ENCODE measurements at places on chromosomes 5 and 9.

DNA sequence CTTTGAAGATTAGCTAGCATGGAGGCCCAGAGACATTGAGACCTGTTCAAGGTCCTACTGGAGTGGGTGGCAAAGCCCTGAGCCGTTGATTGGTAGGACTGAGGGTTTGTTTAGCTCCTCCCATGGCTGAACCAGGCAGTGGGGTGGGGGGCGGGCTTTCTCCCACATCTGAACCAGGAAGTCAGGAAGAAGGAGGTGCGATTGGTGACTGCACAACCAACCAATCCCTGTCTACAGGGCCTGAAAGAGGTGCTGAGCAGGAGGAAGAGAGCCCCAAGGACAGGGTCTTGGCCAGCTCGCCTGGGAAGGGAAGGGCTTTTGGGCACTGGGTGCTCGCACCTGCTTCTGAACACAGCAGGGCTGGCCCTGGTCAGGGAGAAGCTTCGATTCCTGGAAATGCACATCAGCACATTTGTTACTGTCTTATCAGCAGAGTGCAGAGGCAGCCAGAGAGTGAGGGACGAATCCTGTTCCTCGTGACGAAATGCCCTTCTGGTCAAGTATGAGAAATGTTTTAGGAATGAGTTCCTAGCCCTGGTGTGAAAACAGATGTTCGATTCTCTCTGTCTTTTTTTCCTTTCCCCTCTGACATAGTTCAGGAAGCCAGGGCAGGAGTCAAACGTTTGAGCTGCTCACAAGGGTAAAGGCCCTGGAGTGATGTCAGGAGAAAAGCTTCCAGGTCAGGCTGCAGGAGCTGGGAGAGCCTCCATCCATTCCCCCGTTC lies 294.8 kb upstream of the KLF4 start:
- DNase-seq = no peak

- no peak for DNase-seq
Observed at GRCh38 chr9:4864234-4864661, 71.5 kb downstream of the RCL1 start.

DNA sequence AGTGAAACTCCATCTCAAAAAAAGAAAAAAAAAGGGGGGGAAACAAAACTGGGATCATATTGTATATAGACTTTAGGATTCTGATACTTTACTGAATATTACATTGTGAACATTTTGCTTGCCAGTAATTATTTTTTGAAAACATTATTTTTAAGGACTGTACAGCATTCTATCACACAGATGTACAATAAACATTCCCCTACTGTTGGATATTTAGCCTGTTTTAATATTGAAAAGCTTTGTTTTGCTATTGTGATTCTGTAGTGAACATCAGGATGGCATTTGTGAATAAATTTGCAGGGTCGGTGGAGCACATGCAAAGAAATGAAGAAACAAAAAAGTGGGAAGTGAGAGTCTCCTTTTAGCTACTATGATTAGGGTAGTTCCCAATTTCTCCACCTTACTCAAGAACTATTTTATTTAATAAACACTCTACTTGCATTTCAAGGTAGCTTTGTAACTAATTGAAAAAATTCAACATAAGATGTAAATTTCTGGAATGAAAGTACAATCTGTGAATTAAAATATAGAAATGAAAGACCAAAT lies 18.7 kb downstream of the RASGRF2 start:
- no peak for DNase-seq

GRCh38 chr5:61599370-61600122 lies 267.5 kb downstream of the ZSWIM6 start:
- no peak for DNase-seq

- DNase-seq = no peak
Observed at GRCh38 chr9:86097510-86098224, 1.7 kb downstream of the GOLM1 start.

DNA sequence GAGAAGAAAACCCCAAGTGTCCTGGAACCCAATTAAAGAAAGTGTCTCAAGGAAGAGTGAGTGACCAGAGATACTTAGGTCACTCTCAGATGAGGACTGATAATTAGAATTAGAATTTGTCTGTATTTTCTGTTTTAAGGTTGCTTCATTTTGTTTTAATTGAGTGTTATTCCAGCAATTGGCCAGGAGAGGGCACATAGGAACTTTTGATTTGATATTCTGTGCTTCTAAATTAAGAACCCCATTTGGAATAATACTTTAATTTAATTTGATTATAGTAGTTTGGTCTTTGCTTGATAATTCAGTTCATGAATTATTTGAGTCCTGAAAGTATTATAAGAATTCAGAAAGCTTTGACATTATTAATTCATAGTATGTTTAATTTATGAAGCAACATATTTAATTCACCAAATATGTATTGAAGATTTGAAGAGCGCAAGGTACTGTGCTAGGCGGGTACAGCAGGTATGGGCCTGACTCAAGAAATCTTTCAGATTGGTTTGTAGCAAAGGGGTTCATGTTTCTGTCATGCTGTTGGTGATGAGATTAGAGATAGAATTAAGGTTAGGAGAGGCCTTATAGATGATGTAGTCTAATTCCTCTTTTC lies 4.9 kb downstream of the MRPL22 start:
- DNase-seq = peak; percentile 42

DNA sequence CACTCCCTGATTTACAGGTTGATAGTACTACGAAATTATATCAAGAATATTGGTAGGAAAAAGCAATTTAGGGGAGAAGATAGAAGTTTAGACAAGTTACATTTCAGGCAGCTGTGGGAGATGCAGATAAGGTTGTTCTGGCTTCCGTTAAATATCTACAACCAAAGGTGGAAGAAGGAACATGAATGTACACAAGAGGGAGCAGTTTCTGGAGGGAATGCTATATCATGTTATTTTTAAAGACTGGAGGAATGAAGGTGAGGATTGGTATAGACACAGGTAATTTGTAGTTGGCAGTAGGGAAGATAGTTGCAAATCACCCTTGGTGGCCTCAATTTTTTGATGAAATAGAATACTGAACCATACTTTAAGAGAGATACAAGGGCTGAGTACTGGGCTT lies 187.3 kb upstream of the NMUR2 start:
- DNase-seq = no peak

DNA sequence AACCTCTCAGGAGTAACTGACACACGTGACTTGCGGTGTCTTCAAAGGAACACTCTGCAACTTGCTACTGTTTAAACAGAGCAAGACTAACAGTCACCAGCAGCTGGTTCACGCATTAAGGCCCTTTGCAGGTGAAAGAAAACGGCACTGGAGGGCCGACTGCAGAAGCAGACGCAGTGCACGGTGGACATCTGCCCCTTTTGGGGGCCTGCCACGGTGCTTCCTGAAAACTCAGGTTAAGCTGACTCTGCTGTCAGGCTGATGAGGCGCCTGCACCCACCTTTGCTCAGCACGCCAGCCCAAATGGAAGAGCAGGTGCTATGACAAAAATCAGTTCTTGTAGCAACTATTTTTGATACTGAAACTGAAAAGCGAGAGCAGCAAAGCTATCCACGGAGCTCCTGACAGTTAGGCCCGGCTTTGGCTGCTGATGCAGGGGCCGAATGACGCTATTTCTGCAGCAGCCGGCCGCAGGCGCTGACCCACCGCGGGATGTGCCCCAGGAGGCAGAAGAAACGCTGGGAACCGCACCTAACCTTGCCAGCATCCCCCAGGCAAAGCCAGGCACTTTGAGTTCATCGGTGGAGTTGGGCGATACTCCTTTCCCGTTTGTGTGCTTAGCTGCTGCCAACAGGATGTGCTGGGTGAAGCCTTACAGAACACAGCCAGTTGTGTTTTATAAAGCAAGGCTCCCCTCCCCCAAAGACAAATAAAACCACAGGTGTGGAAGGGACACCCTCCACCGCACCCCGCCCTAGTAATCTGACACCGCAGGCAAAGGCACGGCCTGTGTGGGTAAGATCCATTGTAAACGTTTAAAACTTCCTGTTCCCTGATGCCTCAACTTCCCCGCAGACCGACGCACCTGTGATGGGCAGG lies 21.1 kb upstream of the TERT start:
- DNase-seq = no peak

- no peak for DNase-seq
Observed at GRCh38 chr9:92739346-92739970, 25.2 kb downstream of the BICD2 start.

DNA sequence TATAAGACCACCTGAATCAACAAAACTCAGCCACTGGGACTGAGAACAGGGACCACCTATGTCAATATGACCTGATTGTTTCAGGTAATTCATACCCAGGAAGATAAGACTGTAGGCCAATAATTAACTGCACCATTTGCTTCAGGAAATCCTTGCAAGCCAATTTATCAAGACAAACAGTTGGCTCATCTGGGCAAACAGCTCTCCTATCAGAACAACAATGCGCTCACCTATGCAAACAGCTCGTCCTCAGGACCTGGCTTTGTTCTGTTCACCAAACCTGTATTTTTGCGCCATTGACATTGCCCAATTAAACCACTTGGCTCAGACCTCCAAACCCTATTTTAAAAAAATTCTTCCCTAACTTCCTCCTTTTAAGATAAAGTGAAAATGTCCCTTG lies 92.3 kb upstream of the MARCHF11 start:
- no peak for DNase-seq

GRCh38 chr5:68440651-68441050 lies 225.1 kb downstream of the PIK3R1 start:
- no peak for DNase-seq

GRCh38 chr9:133731876-133732638 lies 6.1 kb downstream of the SARDH start:
- DNase-seq = no peak

DNA sequence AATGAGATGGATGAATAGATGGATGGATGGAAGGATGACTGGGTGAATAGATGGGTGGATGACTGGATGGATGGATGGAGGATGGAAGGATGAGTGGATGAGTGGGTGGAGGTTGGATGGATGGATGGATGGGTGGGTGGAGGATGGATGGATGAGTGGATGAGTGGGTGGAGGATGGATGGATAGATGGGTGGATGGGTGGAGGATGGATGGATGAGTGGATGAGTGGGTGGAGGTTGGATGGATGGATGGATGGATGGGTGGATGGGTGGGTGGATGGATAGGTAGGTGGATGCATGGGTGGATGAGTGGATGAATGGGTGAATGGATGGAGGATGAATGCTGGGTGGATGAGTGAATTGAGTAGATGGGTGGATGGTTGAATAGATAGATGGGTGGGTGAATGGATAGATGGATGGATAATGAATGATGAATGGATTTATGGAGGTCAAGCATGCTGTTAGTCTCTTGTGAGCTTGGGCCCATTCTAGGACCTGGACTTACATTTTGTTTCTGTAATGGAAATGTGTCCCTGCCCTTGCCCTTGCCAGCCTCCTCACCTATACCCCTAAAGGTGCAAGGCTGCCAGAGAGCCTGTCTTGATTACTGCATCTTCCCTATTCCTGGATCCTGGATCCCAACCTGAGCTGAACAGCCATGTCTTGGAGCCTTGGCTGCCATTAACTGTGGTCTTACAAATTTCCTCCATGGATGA lies 159.7 kb upstream of the NFIL3 start:
- DNase-seq = no peak

- DNase-seq = no peak
Observed at GRCh38 chr5:43802119-43802518, 199.1 kb downstream of the NNT start.

DNA sequence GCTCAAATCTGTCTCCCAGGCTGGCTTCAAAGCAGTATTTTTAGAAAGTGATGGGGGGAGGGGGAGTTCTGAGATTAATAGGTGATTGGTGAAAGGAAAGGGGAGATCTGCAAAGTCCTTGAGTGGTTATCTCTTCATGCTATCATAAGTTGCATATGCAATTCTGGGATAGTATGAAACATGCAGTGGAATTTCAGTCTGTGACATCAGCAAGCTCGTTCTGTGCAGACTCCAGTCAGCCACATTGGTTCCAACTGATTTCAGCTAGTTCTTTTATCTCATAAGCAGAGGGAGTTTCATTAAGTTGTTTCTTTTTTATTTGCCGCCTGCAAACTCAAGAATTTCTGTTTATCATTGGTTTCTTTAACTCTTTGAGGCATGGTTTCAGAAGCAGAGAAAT lies 180.5 kb upstream of the SH3GL2 start:
- DNase-seq = no peak

GRCh38 chr9:35790385-35791296 lies 750 bp upstream of the NPR2 start:
- DNase-seq = peak; percentile 74

DNA sequence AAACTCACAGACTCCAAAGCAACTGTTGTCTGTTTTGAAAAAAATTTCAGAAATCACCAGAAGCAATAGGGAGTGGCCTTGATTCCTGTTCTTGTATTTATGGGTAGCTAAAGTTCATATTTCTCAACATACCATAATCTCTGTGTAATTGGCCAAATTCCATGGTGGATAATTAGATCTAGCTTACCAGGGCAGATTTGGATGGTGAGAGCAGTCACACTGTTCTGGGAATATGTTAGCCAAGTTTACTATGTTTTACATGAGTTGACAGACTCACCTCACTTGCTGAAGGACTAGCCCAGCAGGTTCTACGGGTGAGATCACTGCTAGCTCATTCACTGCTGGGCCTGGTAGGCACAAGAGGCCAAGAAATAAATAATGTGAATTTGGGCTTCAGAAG lies 32.7 kb upstream of the CDKN2B start:
- no peak for DNase-seq

DNA sequence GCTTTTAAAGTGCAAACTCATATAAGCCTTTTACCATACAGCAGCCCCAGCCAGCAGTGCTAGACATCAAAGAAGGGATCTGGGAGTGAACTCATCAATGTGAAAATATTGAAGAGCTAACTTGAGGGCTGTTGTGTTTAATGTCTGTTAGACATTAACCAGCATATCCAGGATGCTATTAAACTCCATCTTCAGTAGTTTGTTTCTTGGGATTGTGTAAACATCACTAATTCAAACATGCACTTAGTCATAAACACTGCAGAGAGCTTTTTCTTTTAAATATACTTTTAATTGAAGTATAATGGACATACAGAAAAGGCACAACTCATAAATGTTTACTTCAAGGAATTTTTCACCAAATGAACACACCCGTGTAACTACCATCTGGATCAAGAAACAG lies 81.8 kb downstream of the TMEM252 start:
- no peak for DNase-seq

DNA sequence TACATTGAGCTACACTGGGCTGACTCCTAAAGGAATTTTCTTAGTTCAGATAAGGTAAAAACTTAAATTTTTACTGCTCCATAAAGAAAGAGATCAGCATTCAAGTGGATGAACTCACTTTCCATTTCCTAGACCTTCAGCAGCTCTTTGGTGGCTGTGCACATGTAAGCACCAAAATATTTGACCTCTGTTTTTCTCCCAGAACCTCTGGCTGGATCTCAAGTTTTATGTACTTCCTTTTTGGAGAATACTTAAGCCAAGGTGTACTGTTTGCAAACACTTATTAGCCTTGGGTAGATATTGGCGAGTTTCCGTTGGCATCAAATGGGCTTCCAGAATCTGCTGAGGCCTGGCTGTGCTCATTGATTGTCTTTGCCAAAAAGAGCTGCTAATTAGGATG lies 10.3 kb downstream of the TNC start:
- no peak for DNase-seq

- DNase-seq = no peak
Observed at GRCh38 chr9:22483528-22484070, 37.0 kb downstream of the DMRTA1 start.

DNA sequence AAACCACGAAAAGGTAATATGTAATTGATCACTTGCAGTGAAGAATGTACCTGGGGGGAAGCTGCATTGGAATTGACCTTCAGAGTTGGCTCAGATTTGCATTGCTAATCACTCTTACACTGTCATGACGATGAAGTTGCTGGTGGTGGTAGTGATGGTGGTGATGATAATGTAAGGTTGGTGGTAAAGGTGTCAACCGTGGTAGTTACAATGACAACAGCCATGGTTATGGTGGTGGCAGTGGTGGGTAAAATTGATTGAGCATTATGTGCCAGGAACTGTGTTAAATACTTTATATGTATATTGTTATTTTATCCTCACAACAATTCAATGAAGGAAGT lies 282.4 kb downstream of the NR3C1 start:
- no peak for DNase-seq

- DNase-seq = no peak
Observed at GRCh38 chr9:7509576-7510145, 289.9 kb downstream of the DMAC1 start.

Measured in globus pallidus (tissue), 1 donor.